ENCODE measurements at places on chromosomes 16 and 17.

GRCh38 chr17:59897090-59897489, 4.2 kb downstream of the RPS6KB1 start:
- DNase-seq = no peak

- no peak for DNase-seq
Observed at GRCh38 chr17:2232244-2232638, 71.3 kb downstream of the SMG6 start.

DNA sequence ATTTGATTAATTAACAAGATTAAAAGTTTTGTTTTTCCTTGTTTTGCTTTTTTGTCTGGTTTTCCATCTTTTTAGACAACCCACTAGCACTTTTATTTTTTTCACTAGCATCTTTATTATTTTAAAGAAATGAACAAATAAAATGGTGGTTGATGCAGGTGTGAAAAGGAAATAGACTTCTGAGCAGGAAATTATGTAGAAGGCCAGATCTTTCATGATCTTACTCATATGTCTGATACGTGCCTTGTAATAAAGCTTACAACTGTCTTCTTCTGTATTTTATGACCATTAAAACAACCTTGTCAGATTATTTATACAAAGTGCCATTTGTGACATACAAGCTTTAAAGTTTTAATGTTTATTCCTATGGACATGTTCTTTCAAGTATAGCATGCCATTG, 6.3 kb downstream of the SLFN12L start:
- DNase-seq = no peak

DNA sequence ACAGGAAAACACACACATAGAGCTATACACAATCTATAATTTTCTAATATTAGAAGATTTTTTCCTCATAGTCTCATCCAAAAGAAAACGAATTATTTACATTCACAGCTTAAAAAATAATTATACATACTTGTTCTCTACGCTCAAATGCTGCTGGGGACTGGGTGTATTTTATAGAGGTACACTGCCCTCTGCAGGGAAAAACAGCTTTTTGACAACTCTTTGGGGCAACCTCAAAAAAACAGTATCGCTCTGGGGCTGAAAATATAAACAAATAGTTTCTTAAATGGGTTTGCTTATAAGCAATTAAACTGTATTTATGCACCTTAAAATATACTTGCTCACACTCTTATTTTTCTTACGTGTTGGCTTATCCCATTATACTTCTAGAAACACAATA, 261.8 kb upstream of the PSMD7 start:
- DNase-seq = peak; percentile 6

DNA sequence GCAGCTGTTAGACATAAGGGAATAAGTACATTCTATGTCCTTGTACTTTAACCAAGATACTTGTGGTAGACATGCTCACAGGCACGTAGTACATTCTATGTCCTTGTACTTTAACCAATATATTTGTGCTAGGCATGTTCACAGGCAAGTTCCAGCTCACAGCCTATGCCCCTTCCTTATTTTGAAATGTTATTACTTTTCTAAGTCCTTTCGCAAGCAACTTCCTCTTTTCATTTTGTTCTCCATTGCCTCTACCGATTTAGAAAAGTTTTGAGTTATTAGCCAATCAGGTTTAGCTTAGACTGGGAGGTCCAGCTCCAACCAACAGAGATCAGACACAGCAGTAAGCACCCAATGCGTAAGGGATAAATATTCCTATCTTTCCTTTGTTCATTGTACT, 60.1 kb upstream of the NUDT7 start:
- DNase-seq = no peak

- no peak for DNase-seq
Observed at GRCh38 chr16:48531011-48531962, 78.7 kb downstream of the N4BP1 start.

GRCh38 chr16:70770291-70770625, 30.7 kb downstream of the VAC14 start:
- DNase-seq = no peak

GRCh38 chr17:1033503-1033902, 36.6 kb downstream of the TIMM22 start:
- DNase-seq = no peak

- DNase-seq = no peak
Observed at GRCh38 chr17:61117983-61118382, 281.7 kb upstream of the TBX2 start.

DNA sequence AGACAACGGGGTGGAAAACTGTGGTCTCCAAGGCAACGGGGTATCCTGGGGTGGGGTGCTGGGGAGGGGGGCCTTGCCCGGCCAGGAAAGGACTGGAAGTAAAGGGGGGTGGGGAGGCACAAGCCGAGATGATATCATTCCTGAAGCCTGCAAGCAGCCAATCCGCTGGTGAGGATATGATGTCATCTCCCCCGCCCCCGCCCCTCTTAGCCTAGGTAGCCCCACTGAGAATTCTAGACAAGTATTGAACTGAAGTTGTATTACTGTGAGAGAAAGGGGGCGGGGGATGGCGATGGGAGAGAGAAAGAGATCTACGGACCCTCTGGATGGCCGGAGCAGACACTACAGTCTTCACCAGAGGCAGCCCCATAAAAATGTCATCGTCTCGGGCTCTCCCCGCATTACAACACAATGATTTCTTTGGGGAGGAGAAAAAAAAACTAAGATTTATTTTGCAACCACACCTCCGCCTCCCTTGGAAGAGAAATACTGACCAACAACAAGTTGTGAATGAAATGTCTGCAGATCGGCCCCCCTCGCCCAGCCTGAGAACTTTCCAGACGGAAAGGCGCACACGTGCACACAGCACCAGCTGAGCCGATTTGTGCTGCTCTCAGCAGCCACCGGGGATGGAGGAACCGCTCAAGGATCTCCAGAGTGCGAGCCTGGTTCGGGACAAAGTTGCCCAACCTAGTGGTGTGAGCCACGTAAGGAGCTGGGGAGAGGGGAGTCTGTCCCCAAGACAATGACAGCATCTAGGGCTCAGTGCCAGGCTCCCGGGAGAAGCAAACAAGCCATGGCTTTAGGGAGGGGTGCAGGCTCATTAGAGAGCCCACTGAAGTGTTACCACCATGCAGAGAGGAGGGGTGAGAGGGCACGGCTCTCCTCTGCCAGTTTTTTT, 222.1 kb downstream of the SOX9 start:
- no peak for DNase-seq

GRCh38 chr16:83653785-83654184, 154.0 kb upstream of the HSBP1 start:
- DNase-seq = peak; percentile 5

GRCh38 chr17:57253362-57254065, 2.8 kb upstream of the MSI2 start:
- DNase-seq = no peak

GRCh38 chr17:58641887-58642311, 49.9 kb downstream of the TEX14 start:
- DNase-seq = no peak

- no peak for DNase-seq
Observed at GRCh38 chr16:35565626-35566025, 2106.2 kb downstream of the TP53TG3F start.

DNA sequence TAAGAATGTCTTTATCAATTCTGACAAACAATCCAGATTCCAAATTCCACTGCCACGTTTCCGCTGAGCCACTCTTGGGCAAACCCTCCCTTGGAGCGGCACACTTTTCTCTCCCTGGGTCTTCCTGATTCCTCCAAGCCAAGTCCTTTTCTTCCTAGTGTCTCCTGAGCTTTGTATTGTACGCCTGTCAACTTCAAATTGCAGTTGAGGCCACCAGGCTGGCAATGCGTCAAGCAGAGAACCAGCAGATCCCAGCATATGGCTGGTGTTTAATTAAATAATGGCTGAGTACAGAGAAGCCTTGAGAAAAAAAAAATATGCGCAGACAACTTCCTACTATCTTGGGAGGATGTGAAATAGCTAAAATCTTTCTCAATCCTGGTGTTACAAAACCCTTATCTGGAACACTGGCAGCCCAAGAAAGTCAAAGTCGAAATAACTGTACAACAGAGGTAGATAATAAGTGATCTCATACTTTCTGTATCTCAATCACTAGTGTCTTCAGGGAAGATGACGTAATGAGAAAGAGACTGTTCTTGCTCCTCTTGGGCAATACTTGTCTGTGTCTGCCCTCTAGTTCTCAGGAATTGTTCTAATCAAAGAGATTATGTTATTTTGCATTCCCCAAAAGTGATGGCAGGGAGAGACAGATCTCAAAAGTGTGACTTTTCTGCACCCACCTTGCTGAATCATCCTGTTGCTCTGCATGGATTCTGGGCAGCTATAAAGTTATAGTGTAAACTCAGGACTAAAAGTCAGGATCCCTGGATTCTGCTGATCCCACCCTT, 15.0 kb downstream of the SMIM36 start:
- DNase-seq = peak; percentile 67

DNA sequence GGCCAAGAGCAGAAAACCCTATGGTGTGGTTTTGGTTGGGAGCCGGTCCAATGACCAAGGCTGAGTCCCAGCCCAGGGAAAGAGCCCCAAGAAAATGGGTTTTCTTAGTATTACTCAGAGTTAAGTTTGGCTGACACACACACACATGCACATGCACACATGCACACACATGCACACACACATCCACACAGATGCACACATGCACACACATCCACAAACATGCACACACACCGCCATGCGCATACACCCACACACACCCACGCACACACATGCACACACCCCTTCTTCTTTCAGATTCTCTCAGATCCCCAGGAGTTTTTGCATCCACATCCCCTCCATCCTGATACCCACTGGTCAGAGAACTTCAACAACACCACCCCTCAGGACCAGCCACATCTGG, 9.1 kb downstream of the ABCC12 start:
- DNase-seq = no peak

GRCh38 chr16:4576008-4576407, 19.9 kb downstream of the C16orf96 start:
- DNase-seq = no peak

DNA sequence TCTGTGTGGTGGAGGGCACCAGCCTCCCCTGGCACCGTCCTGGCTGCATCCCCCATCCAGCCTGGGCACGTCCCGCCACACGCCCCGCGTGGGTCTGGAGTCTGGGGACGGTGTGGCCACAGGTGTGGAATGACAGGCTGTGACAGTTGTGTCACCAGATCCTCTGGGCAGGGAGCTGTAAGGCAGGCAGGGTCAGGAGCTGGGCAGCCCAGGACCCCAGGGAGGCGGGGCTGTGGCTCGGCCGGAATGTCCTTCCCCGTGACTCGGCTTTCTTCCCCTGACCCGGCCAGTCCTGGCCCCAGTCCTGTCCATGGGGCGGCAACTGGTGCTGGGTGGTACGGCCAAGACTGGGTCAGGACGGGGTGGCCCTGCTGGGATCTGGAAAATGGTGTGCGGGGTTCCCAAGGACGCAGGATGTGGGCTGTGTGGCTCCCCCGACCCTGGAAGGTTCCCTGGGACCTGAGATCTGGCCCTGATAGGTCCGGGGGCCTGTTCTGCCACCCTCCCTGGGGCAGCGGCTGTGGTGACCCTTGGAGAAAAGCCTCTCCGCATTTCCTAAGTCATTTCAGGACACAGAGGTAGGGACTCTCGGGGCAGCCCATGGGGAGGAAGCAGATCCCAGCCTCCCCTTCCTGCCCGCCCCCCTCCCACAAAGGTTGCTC, 3.3 kb upstream of the SLC16A3 start:
- DNase-seq = no peak

DNA sequence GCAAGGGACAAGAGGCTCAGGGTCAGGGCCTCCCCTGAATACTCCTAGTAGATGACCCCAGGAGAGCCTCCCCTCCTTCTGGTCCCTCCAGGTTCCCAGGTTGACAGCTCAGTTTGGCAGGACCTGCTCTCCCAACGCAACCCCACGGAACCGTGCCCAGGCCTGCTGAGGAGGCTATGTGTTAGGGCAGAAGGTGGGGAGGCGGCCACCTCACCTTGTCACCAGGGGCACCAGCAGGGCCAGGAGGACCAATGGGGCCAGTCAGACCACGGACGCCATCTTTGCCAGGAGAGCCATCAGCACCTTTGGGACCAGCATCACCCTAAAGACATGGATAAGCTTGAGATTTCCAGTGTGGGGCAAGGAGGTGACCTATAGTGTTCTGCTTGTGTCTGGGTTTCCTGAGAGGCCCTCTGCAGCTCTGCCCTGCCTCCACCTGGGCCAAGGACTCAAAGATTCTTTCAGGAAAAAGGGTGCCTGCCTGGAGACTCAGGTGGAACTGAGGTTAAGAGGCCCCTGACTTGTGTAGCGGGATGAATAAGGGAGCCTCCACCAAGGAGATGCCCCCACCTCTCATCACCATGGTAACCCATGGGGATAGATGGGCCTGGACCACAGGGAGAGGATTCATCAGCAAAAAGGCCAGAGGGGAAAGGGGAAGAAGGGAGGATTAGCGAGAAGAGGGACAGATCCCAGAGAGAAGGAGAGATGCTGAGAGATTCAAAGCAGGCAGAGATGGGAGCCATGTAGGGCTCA, 10.7 kb downstream of the COL1A1 start:
- no peak for DNase-seq

- DNase-seq = no peak
Observed at GRCh38 chr17:71057448-71057847, 888.1 kb downstream of the KCNJ2 start.

DNA sequence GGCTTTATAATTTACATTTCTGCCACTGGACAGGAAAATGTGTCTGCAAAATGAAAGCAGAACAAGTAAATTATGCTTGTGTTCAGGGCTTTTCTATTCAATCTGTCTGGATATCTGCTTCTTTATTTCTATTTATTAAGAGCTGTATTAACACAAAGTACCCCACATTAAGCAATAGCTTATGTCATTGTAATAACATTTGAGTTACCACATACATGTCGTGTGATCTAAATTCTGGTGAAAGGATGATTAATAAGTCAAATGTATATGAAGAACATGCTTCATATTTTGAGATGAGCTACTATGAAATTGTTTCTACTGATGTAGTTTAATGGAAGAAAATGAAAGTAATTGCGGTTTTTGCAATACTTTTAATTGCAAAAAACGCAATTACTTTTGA, 238.2 kb downstream of the KCNJ2 start:
- DNase-seq = peak; percentile 4

DNA sequence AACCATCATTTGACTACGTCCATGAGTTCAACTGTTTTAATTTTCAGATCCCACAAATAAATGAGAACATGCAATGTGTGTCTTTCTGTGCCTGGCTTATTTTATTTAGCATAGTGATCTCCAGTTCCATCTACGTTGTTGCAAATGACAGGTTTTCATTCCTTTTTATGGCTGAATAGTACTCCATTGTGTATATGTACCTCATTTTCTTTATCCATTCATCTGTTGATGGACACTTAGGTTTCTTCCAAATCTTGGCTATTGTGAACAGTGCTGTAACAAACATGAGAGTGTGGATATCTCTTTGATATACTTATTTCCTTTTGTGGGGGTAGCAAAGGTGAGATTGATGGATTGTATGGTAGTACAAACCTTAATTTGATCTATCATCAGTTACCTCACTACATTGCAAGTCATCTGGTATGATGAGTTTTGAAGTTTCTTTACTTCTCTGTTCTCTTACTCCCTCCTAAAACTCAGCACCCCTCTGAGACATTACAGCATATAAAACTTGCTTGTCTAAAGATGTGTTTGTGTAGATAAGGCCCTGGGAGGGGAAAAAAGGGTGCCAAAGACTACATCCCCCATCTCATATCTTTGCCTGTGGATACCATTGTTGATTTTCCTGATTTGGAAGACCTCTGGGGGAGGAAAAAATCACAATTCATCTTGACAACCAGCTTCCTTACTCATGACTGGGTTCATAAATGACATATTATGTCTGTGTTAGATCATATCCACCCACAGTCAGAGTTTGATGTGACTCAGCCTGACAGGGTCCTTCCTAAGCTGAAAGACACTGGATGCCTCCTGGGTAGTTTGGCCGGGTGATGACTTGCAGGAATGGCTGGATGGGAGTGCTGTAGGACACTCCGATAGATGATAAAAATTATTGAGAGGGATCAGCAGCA, 47.6 kb downstream of the ABCA9 start:
- peak; percentile 31 for DNase-seq

GRCh38 chr17:74877592-74878548, 5.1 kb upstream of the FDXR start:
- peak; percentile 71 for DNase-seq

All from mammary epithelial cell (primary cell).